ENCODE measurements at places on chromosomes 5 and 9.
A peak's percentile ranks its signal among the peaks of the same experiment; 100 is the strongest.

DNA sequence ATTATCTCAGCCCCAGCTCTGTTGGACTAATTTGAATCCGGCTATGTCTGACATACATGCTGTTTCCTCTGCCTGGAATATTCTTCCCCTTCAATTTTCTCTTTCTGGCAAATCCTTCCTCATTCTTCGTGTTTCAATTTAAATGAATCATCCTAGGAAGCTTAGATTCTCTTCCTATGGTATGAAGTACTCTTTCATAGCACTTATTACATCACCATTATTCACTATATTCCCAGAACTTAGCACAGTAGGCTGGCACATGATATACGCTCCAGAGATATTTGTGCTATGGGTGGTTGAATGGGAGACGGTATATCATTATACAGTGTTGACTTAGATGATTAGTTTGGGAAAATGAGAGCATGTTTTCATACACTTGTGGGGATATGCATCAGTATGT lies 91.0 kb upstream of the JAK2 start:
- DNase-seq: no peak

- DNase-seq: no peak
Observed at GRCh38 chr5:138353560-138354080, 1.1 kb downstream of the KDM3B start.

DNA sequence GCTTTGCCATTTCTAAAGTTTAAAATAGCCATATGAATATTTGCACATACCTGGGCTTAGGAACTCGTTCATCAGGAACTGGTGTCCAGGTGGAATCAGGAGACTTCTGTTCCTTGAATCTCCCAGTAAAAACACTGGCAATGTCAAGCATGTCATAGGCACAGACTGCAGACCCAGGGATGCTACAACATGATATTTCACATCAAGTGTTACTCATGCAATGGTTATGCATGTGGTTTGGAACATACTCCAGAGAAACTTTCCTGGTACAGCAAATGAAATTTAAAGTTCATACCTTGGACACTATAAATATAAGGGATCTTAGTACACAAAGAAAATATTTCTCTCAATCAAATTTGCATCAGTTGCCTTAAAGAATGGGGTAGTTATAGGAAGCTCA lies 92.2 kb downstream of the SEMA6A start:
- DNase-seq: no peak

DNA sequence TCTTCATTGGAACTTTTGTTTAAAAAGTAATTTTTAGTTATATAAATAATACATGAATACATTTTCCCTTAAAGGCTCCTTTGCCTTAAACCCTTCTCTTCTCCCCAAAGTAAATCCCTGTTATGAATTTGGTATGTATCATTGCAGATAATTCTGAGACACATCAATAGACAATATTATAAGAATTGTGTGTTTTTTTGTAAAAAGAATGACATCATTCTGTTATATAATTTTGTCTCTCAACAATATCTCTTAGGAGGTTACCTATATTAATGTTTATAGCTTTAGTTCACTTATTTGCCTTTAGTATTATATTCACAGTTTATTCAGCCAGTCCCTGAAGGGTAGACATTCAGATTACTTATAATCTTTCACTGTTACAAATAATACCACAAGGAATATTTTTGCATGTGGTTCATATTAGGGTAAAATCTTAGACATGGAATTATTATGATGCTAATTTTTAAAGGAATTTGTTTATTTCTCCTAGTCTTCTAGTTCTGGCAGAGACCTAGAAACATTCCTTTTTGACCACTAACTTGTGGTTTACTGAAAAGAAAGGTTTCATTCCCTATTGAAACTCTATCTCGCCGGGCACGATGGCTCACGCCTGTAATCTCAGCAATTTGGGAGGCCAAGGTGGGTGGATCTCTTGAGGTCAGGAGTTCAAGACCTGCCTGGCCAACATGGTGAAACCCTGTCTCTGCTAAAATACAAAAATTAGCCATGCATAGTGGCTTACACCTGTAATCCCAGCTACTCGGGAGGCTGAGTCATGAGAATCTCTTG lies 105.6 kb downstream of the KCTD16 start:
- no peak for DNase-seq

- DNase-seq: no peak
Observed at GRCh38 chr9:114321759-114322158, 1.1 kb upstream of the ORM1 start.

DNA sequence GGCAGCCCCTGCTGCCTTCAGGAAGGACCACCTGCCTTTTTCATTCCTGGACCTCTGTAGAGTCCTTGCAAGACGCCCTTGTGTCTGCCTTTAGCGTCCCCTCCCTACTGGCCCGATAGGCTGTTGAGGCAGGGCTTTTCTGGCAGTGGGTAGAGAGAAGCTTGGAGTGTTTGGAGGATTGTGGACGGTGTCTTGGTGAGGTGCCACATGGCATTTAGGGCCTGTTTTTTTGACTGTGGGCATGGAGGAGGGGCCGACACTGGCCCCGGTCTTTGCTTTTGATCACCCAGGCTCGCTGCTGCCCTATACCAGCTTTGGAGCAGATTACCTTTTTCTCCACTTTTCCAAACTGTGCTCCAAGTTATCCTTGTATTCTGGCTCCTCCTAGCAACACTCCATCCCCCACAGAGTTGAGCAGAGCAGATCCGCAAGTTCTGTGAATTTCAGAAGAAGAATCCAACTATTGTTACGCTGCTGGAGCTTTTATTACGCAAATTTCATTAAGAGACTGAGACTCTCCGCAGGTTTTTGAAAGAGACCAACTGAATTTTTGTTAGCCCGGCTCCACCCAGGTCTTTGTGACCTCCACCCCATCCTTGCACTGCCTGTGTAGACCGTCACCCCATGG lies 34.8 kb upstream of the PRDM12 start:
- no peak for DNase-seq

DNA sequence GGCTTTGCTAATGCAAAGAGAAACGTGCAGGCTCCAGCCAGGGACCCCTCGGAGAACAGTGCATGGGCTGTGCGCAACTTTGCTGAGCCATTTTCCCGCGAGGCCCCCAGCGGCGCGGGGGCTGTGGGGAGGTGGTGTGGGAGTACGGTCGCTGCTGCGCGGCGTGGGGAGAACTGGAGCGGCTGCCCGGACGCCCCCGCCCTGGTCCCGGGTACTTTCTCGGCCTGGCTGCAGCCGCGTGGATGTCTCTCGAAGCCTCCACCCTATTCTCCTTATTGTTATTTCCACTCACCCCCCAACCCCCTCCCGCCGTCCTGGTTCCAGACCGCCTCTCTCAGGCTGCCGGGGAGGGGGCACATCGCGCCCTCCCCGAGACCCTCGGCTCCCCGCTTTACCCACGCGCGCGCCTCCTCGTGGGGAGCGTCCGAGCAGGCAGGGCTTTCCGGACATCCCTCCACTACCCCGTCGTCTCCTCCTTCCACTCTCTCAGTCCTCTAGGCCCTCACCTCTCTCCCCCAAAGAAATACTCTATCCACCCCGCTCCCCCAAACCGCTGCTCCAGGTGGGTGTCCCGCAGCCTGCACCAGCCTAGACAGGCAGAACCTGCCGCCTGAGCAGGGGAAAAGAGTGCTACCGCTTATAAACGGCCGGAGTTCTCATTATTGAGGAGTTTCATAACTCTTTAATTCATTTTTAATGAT lies 68.6 kb upstream of the TBCA start:
- no peak for DNase-seq

- no peak for DNase-seq
Observed at GRCh38 chr9:88221105-88221504, 82.8 kb upstream of the SPATA31C2 start.

GRCh38 chr5:128021411-128021810 lies 62.2 kb upstream of the SLC12A2 start:
- DNase-seq: no peak

- DNase-seq: no peak
Observed at GRCh38 chr5:150486402-150487198, 21.3 kb upstream of the NDST1 start.

DNA sequence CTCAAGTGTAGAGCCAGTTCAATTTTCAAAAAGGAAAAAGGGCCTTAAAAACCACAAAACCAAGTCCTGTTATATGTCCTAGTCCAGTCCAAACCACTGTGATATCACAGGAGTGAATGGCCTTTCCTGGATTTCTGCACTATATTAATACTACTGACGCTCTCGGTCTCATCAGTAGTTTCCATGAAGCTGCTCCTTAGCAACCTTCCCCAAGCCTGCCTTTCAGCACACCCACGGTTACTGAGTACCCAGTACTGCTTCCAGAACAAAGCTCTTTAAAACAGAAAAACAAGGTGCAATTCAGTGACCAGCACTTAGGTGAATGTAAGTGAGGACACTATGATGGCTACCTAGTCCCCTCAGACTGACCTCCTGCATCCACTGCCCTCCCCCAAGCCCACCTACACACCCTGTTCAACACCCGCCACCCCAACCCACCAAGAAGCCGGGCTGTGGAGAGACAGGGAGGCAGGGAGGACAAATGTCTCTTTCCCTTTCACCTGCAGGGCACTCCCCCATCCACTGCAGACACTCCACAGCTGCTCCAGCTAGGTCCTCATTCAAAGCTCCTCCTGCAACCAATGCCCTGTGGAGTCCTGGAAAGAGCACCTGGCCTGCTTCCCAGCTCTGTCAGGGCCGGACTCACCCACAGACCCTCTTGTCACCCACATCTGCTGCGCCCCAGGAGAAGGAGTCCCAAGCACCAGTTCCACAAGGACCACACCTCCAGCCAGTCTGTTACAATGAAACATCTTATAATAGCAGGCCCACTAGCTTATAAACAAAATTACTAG lies 25.9 kb downstream of the PSMB7 start:
- peak; percentile 45 for DNase-seq

DNA sequence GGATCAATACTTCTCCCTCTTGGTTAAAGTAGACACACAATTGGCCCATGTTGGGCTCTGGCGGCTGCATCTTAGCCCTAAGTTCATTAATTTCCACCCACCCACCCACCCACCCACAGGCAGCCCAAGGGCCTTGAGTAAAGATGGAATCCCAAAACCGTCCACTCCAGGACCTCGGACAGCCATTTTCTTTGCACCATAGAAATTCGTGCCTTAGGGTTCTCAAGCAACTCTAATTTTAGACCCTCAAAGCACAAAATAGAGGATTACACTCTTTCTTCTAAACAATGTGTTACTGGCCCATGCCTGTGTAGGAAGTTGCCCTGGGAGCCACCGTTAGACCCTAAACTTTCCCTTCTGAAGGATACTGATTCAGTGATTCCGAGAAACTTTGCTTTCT lies 568.5 kb downstream of the IRX1 start:
- no peak for DNase-seq

DNA sequence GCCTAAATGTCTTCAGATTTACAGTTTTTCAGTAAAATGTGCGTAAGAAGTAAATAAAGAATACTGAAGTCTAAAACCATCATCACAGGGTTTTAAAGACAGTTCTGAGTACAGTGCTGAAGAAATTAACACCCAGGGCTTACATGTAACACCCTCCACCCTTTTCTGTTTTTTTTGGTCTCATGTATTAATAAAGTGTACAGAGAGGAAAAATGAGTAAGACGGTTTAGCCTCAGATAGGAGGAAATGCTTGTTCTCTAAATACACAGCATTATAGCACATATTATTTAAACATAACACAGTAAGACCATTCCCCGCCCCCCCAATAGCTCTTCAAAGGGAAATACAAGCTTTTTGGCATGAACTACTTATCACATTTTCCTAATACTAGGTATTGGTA lies 119.3 kb downstream of the CHSY3 start:
- no peak for DNase-seq

- DNase-seq: no peak
Observed at GRCh38 chr5:72007336-72008111, 99.8 kb upstream of the MAP1B start.

DNA sequence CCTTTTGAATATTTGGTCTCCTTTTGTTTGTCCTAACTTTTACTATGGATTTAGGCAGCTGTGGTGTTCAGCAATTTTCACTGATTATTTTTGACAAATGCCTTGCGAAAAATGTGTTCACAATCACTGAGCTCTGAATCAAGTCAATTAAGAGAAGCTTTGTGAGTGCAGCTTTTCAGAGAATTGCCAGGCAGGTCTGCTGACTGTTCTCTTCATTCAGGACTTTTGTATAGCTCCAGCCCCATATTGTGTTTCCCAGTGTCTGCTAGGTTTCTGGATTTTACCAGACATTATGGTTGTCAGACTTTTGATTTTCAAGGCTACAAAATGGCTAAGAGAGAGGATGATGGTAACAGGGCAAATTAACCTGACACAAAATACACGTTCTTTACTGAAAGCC lies 1055.9 kb downstream of the CDH18 start:
- no peak for DNase-seq

GRCh38 chr5:155919126-155919525 lies 407.8 kb upstream of the SGCD start:
- no peak for DNase-seq

DNA sequence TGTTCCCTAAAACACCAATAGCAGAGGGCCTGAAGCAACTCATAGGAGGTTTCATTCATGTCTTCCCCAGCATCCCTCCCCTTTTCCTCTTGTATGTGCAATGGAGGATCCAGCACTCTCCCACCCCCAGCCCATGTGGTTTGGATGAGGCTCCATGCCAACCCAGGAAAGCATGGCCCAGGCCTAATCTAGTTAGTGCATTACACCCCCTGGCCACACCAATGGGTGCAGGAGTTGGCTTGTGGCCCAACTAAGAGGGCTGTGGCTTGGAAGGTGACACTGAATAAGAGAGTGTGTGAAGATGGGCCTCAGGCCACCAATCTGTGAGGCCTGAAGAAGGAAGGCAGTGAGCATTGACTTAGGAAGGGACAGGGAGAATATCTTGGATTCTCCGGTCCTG lies 70.8 kb upstream of the SMIM23 start:
- no peak for DNase-seq

GRCh38 chr9:129889122-129889940 lies 54.1 kb downstream of the USP20 start:
- DNase-seq: no peak

DNA sequence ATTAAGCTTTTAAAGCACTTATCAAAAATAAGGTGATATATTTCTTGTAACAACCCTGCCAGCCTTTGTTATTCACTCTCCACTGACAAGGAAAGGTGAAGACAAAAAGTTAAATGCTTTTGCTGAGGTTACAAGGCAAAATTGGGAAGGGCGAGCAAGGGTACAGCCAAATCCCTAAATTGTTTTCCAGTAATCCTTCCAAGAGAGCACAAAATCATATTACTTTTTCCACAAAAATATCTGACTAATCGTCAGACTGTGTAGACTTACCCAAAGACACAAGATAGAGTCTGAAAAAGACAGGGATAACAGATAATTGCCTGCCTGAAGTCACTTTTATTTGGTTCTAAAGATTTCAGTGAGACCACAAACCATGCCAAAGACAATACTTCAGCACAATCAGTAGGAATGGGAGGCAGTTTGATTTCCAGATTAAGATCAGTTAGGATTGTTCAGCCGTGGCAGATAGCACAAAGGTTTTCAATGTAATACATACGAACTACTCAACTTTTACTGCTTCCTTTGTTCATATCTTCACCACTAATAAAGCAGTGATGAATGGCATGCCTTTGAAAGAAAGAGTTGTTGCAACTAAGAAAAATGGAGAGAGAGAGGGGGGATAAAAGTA lies 383.8 kb upstream of the TUSC1 start:
- no peak for DNase-seq

Data from NCI-H1092 (cell line).